T-helper 9 cell (primary cell): ENCODE measurements at places on chromosomes 4 and X.

DNA sequence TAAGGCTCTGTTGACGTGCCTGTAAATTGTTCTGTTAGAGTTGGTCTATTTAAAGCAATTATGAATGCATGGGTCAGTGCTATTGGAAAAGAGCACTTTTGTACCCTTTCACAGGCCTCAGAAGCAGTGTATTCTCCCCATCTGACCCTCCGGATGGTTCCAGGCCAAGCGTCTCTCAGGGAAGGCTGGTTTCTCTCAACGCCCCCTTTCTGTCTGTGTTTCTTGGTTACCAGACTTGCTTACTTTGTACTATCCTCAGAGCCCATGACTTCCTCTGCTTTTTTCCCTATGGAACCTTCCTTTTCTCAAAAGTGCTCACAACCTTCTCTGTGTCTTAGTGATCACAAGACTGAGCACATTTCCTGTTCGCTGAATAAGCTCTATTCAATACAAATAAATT is 559.3 kb upstream of the ZFP42 start:
- no peak for DNase-seq

DNA sequence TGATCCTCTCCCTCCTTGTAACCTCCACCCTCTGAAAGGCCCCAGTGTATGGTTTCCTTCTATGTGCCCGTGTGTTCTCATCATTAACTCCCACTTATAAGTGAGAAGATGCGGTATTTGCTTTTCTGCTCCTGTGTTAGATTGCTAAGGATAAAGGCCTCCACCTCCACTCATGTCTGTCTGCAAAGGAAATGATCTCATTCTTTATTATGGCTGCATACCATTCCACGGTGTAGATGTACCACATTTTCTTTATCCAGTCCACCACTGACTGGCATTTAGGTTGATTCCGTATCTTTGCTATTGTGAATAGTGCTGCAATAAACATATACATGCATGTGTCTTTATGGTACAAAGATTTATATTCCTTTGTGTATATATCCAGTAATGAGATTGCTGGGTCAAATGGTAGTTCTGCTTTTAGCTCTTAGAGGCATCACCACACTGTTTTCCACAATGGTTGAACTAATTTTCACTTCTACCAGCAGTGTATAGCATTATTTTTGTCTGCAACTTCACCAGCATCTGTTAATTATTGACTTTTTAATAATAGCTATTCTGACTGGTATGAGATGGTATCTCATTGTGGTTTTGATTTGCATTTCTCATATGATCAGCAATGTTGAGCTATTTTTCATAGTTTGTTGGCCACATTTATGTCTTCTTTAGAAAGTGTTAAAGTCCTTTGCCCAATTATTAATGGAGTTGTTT is 1030.9 kb downstream of the FSTL5 start:
- DNase-seq = no peak

DNA sequence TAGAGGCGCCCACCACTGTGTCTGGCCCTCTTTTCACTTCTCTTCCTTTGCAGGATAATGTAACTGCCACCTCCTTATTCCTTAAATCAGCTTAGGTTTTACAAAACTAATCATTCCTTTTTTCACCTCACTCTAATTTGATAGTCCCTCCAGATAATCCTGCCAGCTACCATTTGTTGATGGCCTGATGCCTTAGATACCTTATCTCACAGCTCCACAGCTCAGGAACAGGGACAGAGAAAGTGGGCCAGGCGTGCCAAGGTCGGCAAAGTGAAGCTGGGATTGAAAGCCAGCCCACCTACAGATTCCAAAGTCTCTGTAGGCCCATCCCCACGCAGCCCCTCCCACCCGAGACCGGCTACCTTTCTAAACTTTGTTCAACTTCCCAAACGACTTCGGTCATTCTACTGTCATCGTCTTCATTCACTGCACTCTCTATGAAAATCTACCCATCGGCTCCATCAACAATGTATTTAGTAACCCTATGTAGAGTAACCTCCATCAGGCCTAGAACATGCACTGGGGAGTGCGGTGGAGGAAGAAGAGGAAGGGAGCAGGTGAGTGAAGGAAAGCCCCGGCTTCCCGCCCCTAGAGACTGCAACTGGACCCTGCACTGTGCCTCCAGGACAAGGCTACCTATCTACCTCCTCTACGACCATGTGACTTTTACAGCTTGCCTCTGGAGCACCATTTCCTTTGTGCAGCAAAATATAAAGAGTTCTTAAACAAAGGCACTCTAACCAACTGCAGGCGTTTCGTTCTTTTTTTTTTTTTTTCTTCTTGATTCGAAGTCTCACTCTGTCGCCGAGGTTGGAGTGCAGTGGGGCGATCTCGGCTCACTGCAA is 1.5 kb downstream of the CASP6 start:
- no peak for DNase-seq

GRCh38 chrX:151825925-151826485 is 86.7 kb upstream of the MAGEA4 start:
- DNase-seq = no peak

GRCh38 chr4:176939445-176939844 is 146.7 kb upstream of the VEGFC start:
- no peak for DNase-seq

- no peak for DNase-seq
Measured at GRCh38 chr4:8601556-8601955, 9.0 kb downstream of the CPZ start.

GRCh38 chr4:73718375-73719373 is 21.7 kb upstream of the CXCL8 start:
- DNase-seq = no peak

DNA sequence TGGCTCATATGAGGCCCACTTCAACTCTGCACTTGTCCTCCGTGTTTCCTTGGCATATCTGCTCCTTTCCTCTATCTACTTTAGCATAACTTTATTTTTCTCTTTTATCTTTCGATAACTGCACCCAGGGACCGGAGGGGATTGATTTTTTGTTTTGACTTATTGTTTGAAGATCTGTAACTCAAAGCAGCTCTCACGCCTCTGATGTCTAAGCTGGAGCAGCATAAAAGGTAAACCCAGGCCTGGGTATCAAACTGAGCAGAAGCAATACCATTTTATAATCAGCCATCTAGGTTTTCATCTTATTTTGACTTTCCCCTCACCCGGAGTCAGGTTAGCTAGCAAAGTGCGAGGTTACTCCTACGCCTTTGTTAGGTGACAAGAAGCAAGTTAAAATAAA is 28.4 kb downstream of the LEF1 start:
- no peak for DNase-seq

- no peak for DNase-seq
Measured at GRCh38 chrX:9117851-9118250, 83.9 kb upstream of the FAM9B start.

DNA sequence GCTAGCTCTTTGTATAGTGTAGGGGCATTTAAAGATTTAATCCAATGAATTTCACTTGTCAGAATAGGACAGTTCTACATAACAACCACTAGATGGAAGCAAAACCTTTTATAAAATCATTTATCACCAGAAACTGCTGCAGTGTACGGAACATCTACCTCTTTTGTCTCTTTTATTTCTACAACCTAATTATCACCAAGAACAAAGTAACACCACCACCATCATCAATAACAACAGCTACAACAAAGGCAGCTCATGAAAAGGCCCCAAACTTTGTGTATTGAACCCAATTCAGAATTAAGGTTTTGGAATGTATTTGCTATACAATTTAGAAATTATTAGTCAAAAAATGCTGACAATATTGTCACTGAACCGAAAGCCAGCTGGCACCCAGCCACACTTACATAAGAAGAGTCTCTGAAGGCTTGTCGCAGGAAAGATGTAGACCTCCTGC is 260.9 kb upstream of the RPS6KA3 start:
- DNase-seq = no peak
